Panc1 (cell line): ENCODE measurements at places on chromosomes 6 and 20. TPM values are rescaled to one million over a fixed set of nuclear protein-coding genes. Genes with fewer than 3 reads are reported as not detected.

DSP gene
- total RNA-seq, result 20.1 TPM

GRCh38 chr20:12113468-12114371, 196.0 kb downstream of the BTBD3 start:
- no peaks in the 10 kb centered on the region for H3K4me1 ChIP-seq
- H3K4me3 ChIP-seq, result no peak overlapping the region
- no peak for DNase-seq
- no peaks in the 10 kb centered on the region for H3K27me3 ChIP-seq
- H3K36me3 ChIP-seq, result no peaks in the 10 kb centered on the region
- no peak overlapping the region for H3K27ac ChIP-seq

- DNase-seq, result no peak
- H3K4me3 ChIP-seq, result no peak overlapping the region
- no peak overlapping the region for H3K27ac ChIP-seq
- no peaks in the 10 kb centered on the region for H3K36me3 ChIP-seq
Measured at GRCh38 chr6:30013291-30013922, 47.7 kb upstream of the POLR1H start.

GRCh38 chr6:151911401-151911800, 103.9 kb downstream of the ESR1 start:
- H3K27me3 ChIP-seq, result no peaks in the 10 kb centered on the region
- no peak overlapping the region for H3K27ac ChIP-seq
- no peaks in the 10 kb centered on the region for H3K36me3 ChIP-seq
- no peak for DNase-seq
- H3K4me1 ChIP-seq, result no peaks in the 10 kb centered on the region
- no peak overlapping the region for H3K4me3 ChIP-seq

GRCh38 chr20:44990425-44990824, 24.1 kb downstream of the STK4 start:
- H3K27me3 ChIP-seq, result no peaks in the 10 kb centered on the region
- H3K4me1 ChIP-seq, result peaks cover 4% of the 10 kb centered on the region; the same call in 1 of the 2 replicates
- no peak overlapping the region for H3K4me3 ChIP-seq
- H3K27ac ChIP-seq, result no peak overlapping the region

DNA sequence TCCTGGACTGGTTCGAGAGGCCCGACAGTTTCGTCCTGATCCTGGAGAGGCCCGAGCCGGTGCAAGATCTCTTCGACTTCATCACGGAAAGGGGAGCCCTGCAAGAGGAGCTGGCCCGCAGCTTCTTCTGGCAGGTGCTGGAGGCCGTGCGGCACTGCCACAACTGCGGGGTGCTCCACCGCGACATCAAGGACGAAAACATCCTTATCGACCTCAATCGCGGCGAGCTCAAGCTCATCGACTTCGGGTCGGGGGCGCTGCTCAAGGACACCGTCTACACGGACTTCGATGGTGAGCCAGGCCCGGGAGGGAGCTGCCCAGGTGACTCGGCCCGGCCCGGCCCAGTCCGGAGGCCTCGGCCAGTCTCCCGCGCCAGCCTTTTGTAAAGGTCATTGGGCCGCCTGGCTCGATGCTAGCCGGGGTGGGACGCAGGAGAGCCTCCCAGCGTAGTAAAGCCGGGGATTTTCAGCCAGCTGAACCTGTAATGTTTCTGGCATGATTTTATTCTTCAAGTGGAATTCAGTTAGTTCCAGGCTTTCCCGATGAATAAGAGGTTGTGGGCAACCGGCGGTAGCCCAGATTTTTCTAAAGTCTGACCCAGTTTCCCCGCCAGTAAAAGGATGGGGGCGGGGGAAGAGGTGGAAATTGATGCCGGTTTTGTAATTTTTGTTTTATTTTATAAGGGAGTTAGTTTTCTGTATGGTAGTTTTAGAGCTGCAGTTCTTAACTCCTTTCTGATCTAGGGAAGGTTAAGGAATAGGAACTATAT, 1.4 kb downstream of the PIM1 start:
- no peaks in the 10 kb centered on the region for H3K27me3 ChIP-seq
- peaks cover 31% of the 10 kb centered on the region for H3K4me1 ChIP-seq
- H3K36me3 ChIP-seq, result peaks cover 12% of the 10 kb centered on the region

DNA sequence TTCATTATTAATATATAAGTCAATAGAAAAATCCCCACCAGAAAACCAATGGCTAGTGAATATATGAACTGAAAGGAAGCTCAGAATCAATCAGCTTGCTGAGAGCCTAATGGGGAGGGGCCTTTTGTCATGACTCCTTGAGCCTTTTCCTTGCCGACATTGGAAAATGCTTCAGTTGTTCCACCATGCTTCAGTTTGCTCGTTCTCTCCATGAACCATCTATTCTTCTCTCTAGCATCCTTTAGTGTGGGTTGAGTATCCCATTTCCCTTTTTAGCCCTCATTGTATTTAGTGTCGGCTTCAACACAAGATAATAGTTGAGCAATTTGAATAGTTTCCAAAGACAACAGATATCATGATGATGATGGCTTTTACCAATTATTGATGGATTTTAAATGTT, 139.9 kb downstream of the ADGRG6 start:
- H3K4me3 ChIP-seq, result no peak overlapping the region
- peaks cover 10% of the 10 kb centered on the region for H3K4me1 ChIP-seq
- no peak overlapping the region for H3K27ac ChIP-seq
- H3K36me3 ChIP-seq, result peaks cover 52% of the 10 kb centered on the region
- H3K27me3 ChIP-seq, result no peaks in the 10 kb centered on the region
- no peak for DNase-seq

DNA sequence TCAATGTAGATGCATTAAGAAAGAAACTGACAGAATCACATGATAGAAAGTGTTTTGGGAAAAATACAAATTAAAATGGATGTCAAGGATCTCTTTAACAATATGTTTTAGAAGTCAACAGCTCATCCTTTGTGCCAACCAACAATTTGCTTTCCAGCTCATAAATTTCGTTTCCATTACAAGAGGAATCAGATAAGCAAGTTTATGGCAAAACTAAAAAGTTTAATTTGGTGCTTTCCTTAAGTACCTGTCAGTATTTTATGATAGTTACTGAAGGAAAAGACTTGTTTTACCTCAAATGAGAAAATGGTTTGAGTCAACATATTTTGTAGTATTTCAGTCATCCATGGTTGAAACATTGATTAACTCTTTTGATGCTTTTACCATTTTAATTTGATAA, 130.0 kb downstream of the CDKAL1 start:
- H3K36me3 ChIP-seq, result no peaks in the 10 kb centered on the region
- no peaks in the 10 kb centered on the region for H3K4me1 ChIP-seq
- H3K27me3 ChIP-seq, result no peaks in the 10 kb centered on the region
- H3K27ac ChIP-seq, result no peak overlapping the region
- no peak overlapping the region for H3K4me3 ChIP-seq

DNA sequence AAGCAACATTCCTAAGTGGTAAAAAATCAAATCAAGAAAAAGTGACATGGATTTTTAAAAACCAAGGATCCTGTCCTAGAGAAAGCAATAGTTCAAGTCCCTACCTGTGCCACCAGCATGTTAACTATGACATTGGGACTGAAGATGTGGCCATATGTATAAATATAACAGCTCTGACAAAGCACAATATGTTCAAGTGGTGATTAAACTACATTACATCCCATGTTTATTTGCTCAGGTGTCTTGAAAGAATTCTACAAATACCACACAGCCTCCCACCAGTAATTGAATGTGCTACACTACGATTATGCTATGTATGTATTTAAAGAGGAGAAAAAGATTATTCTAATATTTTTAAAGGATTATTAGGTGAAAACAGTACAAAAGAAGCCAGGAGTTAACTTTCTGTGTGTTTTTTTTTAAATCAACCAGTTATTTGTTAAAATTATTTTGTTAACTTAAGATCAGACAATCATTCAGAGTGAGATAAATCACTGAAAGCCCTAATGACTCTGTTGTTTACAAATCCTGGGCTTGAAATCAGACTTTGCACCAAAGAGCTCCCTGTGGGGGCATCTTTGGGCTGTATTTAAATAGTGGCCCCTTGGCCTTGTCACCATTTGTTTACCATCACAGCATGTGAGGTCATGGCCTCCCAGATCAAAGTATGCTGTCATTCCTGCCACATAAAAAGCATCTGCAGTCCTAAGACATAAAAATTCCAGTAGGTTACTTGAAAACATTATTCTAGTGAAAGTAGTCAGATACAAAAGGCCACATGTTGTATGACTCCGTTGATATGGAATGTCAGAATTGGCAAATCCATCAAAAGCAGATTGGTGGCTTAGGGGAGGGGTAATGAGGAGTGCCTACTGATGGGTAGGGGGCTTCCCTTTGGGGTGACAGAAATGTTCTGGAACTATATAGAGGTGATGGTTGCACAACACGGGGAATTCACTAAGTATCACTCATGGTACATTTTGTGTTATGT, 17.1 kb downstream of the TTLL2 start:
- H3K27me3 ChIP-seq, result no peaks in the 10 kb centered on the region
- H3K36me3 ChIP-seq, result no peaks in the 10 kb centered on the region
- H3K4me3 ChIP-seq, result no peak overlapping the region
- no peak for DNase-seq
- no peaks in the 10 kb centered on the region for H3K4me1 ChIP-seq
- no peak overlapping the region for H3K27ac ChIP-seq

HLA-DQB2 gene
- total RNA-seq, result not detected

DNA sequence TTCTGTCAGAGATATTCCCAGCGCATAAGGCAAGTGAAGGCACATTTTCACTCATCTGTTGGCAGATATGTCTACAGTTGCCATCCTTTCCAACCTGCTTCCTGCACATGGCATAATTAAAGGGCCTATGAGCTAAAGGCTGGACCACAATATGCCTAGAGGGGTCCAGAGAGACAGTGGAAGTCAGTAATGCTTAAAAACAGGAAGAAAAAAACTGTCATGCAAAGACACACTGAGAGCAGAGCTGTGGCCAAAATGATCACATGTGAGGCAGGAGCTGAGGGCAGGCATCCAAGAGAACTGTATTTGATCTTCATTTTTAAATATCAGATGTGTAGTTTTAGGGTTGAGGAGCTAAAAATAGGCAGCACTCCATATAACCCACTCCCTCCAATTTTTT, 125.0 kb upstream of the BACH2 start:
- no peak for DNase-seq
- H3K4me1 ChIP-seq, result no peaks in the 10 kb centered on the region; the same call in 1 of the 2 replicates
- H3K4me3 ChIP-seq, result no peak overlapping the region
- no peak overlapping the region for H3K27ac ChIP-seq
- H3K27me3 ChIP-seq, result no peaks in the 10 kb centered on the region
